ENCODE measurements at places on chromosomes 12 and 14.

DNA sequence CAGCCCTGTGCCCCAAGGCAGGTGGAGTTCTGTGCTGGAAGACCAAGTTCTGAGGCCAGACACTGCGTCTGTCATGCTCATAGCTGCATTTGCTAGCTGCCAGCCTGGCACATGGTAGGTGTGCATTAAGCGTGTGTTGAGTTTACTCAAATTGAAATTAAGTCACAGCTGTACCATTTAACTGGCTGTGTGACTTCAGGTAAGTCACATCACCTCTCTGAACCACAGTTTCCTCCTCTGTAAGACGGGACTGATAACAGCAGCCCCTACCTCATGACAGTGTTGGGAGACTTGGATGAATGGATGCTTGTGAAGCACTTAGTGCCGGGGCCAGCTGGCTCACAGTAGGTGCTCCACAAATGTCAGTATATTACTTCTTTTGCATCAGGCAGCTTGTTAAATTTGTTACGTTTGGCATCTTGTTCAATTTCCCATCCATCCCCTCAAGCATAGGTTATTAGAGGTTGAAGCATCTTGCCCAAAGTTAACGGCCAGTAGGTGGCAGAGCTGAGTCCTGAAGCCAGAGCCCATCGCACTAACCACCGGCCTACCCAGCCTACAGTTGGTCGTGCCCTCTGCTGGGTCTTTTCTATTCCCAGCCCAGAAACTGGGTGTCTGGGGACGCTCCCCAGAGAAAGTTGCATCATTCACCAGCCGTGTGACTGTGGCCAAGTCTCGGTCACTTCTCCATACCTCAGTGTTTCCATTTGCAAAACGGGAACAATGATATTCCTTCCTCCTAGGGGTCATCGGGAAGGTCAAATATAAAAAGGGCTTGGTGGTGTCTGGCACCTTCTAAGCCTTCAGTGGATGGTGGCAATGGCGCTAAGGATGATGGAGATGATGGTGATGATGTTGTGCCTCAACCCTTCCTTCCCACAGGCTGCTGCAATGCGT is 4.5 kb downstream of the DAO start:
- peak; percentile 33 for DNase-seq

DNA sequence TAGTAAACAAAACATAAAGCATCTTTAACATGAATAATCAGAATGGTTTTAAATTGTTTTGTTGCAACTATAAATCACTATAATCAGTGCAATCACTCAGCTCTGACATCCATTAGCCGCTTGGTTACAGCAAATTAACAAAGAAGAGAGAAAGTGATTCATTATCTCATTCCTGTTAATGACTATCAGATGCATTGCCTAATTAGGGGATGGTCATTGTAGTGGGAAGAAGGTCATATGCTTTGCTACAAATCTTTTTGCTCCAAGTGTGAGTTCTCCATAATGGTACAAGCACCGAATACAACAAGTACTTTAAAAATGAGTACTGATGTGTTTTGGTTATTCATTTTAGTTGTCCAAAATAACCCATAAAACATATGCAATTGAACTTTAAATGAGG is 272.0 kb downstream of the AKAP6 start:
- DNase-seq: no peak

- DNase-seq: no peak
Observed at GRCh38 chr12:90449611-90450010, 505.4 kb downstream of the CCER1 start.

DNA sequence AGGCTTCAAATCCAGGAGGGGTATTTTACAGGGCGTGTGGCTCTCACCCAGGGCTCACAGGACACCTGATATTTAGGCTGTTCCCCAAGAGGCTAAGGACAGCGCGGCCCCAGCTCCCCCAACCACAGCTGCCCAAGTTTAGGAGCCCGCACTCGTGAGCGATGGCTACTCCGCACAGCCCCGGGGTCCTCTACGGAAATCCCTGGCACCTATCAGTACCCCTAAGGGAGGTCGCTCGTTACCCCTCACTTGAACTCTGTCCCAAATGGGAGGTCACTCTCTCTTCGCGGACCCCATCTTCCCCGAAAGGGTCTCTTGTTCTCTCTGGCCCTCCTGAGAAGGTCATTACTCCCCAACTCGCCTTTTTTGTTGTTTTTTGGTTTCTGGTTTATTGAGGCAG is 708 bp upstream of the P2RX4 start:
- no peak for DNase-seq

- DNase-seq: peak; percentile 10
Observed at GRCh38 chr12:48157889-48158370, 615 bp upstream of the ASB8 start.

GRCh38 chr12:28742791-28743190 is 406.3 kb upstream of the FAR2 start:
- no peak for DNase-seq

DNA sequence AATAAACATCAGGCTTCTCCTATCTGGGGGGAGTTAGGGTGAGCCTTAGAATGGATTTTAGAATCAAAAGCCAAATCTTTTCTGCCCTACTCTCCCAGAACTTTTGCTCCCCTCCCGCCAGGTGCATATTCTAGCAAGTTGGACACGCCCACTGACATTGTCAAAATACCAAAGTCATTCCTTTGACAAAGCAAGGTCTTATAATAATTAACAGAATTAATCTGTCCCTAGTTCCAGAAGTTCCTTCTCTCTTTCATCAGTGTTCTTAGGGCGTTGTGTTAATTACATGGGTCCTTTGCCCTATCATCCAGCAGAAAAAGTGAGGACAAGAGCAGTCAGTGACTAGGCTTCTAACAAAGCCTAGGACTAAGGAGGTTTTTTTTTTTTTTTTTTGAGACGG is 2.4 kb downstream of the PRR13 start:
- no peak for DNase-seq

- DNase-seq: no peak
Observed at GRCh38 chr12:56161690-56162351, 3.7 kb downstream of the MYL6 start.

- DNase-seq: no peak
Observed at GRCh38 chr12:50317203-50317602, 33.9 kb upstream of the LIMA1 start.

DNA sequence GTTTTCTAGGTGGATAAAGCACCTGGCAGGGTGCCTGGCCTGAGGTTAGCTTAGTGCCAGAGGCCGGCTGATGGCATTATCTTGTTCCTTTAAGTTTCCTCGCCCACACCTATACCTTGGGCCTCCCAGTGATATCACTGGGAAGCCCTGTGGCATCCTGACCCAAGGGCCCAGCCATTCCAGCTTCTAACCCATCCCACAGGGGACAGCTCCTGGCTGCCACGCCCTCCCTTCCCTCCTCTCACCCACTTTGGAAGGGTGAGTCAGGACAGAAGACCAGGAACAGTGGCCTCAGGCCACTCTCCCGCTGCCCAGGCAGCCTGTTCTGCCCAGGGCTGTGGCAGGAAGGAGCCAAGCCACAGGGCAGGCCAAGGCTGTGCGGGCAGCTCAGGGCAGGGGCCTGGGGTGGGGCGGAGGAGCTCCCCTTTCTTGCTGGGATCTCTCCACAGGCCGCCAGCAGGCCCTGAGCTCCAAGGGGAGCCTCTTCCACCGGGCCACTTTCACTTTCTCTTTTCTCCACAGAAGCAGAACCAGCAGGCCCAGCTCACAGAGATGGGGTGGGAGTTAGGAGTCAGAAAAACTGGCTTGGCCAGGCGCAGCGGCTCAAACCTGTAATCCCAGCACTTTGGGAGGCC is 75.1 kb downstream of the IRF2BPL start:
- DNase-seq: no peak

- DNase-seq: no peak
Observed at GRCh38 chr14:35384455-35385041, 20.0 kb downstream of the NFKBIA start.

GRCh38 chr14:31207287-31207754 is 272 bp downstream of the HECTD1 start:
- DNase-seq: no peak

- DNase-seq: no peak
Observed at GRCh38 chr12:16424531-16424930, 77.1 kb downstream of the MGST1 start.

DNA sequence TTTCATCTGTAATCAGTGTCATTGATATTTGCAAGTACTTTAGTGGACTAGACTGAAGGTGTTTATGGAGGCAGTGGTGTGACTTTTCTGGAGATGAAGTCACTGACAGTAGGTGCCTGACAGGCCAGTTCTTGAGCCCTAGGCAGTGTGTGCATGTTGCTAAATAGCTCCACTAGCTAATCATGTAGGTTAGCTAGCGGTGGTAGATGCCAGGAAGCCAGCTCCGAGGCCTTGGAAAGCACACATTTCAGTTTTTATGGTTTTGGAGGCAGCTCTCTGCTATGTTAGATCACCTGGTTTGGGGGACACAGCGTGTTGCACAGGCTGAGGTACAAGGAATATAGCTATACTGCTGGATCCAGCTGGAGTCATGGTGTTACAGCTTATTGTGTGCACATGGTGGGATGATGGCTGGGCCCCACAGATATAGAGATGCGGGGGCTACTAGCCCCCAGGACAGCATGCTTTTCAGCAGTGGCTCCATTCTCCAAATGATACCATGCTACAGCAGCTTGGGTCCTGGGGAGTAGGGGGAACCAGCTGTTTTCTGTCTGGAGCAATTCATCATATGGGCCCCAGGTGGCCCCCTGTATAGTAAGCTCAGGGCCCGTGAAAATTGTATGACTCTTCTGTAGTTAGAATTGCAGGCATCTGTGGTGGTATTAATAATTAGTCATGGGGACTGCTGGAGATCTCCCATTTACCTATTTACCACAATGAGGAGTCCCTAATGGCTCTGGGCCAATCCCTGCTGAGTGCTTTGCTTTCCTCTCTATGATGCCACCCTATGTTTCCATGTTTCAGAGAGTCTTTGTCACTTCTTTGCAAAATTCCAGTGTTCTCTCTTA is 367.2 kb upstream of the LMO3 start:
- no peak for DNase-seq

DNA sequence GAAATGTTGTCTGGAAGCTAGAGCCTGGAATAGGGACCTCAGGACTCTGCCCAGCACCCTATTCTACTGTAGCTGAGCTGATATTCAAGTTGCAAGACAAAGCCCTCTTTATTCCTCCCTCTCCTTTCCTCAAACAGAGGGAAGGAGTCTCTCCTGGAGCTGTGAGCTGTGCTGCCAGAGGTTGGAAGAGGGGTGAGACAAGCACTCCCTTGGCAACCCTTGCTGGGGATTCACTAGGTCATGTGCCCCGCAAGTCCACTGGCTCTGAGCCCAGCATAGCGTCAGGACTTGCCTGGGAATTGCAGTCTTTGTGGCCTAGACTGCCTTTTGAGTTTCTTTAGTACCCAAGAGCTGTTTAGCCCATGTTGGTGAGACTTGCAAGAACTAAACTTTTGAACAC is 11.4 kb upstream of the ASCL1 start:
- DNase-seq: no peak

DNA sequence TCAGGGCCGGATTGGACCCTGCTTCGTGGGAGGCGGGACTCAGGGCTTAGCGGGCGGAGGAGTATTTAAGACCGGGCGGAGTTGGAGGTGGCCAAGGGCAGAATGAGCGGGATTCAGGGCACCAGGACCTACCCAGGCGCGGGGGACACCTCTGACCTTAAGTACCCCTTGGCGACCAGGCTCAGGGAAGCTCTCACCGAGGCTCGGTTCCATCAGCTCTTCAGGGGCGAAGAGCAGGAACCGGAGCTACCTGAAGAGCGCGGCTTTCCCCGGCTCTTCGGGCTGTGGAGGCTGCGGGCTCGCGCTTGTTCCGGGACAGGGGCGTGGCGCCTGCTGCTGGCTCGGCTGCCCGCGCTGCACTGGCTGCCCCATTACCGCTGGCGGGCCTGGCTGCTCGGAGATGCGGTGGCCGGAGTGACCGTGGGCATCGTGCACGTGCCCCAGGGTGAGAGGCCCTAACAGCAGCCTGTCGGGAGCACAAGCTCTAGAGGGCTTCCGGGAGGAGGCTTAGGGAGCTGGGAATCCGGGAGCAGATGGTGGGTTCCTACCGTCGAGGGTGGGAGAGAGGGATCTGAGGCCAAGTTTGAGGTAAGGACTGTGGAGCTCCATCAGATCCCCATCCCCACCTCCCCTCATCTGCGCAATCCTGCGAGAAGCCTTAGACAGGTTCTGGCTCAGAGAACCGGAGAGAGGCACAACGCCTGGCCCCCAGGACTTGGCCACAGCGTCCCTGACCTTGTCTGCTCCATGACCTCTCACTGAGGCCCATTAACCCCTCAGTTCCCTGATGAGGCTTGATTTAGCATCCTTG is 8.4 kb downstream of the ARHGEF25 start:
- DNase-seq: no peak

GRCh38 chr14:25759920-25760655 is 710.1 kb upstream of the STXBP6 start:
- DNase-seq: no peak

GRCh38 chr14:106308839-106309389 is 782.5 kb downstream of the TMEM121 start:
- DNase-seq: peak; percentile 93

GRCh38 chr14:97625477-97625876 is 828.3 kb downstream of the VRK1 start:
- DNase-seq: no peak

DNA sequence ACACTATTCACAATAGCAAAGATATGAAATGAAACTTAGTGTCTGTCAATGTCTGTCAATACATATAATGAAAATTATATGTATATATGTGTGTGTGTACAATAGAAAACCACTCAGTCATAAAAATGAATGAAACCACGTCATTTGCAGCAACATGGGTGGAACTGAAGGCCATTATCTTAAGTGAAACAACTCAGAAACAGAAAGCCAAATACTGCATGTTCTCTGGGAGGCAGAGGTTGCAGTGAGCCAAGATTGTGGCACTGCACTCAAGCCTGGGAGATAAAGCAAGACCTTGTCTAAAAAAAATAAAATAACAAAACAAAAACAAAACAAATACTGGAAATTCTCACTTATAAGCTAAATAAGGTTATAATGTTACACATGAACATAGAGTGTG is 16.7 kb upstream of the E2F7 start:
- DNase-seq: no peak

DNA sequence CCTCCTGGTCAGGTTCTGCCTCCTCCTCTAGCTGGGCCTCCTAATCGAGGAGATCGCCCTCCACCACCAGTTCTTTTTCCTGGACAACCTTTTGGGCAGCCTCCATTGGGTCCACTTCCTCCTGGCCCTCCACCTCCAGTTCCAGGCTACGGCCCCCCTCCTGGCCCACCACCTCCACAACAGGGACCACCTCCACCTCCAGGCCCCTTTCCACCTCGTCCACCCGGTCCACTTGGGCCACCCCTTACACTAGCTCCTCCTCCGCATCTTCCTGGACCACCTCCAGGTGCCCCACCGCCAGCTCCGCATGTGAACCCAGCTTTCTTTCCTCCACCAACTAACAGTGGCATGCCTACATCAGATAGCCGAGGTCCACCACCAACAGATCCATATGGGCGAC is 19.3 kb downstream of the CPSF6 start:
- DNase-seq: no peak

- no peak for DNase-seq
Observed at GRCh38 chr14:104864267-104865080, 594 bp upstream of the CEP170B start.

DNA sequence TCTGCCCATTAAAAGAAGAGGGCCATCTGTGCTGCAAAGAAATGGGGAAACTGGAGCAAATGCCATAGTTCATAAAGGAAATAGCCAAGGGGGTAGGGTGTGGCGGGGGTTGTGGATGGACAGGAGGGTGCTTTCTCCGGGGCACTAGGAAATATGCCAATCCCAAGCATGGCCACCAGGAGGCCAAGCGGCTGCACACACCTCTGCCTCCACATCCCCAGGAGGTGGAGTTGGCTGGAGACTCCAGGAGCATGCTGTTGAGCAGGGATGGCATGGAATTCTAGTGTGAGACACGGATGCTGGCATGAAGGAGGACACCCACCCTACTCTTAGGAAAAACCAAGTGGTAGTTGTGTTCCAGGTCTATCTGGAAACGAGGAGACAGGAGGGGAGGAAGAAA is 25.2 kb downstream of the NID2 start:
- no peak for DNase-seq

Measured in stimulated activated CD8-positive, alpha-beta memory T cell treated with anti-CD3 and anti-CD28 coated beads, Interleukin-7, amount 100 ng/mL, for 48 hours (primary cell).